CD4-positive, alpha-beta T cell treated with Interferon gamma for 1 hour (primary cell): ENCODE measurements at places on chromosomes 3 and 15.

- DNase-seq = peak; percentile 20
These were observed 39.7 kb downstream of the SPATA12 start for GRCh38 chr3:57100046-57100695.

- DNase-seq = no peak
These were observed 237.8 kb downstream of the UACA start for GRCh38 chr15:70525551-70525950.

GRCh38 chr3:81728766-81729544 lies 32.5 kb downstream of the GBE1 start:
- DNase-seq = no peak

- no peak for DNase-seq
These were observed 4.6 kb downstream of the P2RY1 start for GRCh38 chr3:152839511-152839910.

DNA sequence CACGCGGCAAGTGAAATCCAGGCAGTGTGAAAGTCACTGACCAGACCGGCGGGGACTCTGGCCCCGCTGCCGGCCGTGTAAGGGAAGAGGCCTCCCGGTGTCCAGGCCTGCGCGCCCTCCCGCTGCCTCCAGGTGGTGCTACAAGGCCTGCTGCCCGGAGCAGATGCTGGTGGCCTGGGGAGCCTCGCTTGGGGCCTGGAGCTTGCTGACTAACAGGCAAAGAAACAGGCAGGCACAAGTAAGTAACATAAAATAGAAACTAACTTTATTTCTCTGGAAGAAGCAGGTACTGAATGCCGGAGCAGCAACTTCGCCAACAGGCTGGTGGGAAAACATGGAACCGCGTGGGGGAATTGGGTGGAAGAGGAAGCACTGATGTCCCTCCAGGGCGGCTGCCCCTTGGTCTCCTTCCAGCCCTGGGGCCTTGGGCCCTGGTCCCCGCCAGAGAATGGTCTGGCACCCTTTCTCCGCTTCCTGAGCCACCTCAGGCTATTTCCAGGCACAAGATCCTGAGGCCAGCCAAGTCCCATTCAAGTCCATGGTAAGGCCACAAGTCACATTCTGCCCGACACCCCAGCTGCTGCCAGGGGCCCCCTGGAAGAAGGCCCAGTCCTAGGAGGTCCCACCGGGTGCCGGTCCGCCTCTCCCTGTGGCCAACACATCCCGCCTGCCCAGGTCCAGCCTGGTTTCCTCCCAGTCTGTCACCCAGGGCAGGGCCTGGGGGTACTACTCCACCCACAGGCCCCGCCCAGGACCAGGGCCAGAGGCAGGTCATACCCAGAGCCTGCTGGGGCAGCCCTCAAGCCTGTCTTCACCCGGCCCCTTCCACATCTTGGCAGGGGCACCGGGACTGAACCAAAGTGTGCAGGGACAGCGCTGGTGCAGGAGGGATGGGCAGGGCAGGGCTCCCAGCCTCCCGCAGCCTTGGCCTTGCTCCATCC lies 45.0 kb downstream of the TNK2 start:
- DNase-seq = peak; percentile 68

GRCh38 chr3:129266651-129267050 lies 12.0 kb upstream of the HMCES start:
- DNase-seq = no peak
